ENCODE measurements at places on chromosomes 2 and 18.

DNA sequence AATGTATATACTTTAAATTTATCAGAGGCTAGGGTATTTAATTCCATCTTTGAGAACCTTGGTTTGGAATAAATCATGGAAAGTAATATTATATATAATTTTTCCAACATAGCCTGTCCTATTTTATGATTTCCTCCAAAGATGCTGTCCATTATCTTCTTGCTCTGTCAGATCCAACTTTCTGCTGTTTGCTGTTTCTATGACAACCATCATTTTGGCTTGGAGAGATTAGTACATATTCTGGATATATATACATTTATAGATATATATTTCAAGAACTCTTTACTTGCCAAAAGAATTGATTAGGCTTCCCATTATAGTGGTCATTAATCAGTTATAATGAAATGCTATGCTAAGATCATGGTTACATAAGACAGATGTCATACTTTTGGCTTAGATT, 31.3 kb downstream of the CSRNP3 start:
- no peak for DNase-seq

GRCh38 chr2:28209261-28209691, 183.4 kb upstream of the FOSL2 start:
- no peak for DNase-seq

GRCh38 chr2:135164431-135164830, 112.3 kb downstream of the RAB3GAP1 start:
- no peak for DNase-seq

DNA sequence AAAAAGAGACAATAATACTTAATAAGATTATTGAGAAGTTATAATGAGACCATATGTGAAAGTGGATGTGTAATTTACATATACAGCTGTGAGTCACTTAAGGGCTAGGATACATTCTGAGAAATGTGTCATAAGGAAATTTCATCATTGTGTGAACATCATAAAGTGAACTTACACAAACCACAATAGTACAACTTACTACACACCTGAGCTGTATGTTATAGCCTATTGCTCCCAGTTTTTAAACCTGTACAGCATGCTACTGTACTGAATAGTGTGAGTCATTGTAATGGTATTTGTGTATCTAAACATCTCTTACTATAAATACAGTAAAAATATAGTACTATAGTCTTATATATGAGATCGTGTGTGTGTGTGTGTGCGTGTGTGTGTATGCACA, 1420.3 kb upstream of the PIK3C3 start:
- no peak for DNase-seq

DNA sequence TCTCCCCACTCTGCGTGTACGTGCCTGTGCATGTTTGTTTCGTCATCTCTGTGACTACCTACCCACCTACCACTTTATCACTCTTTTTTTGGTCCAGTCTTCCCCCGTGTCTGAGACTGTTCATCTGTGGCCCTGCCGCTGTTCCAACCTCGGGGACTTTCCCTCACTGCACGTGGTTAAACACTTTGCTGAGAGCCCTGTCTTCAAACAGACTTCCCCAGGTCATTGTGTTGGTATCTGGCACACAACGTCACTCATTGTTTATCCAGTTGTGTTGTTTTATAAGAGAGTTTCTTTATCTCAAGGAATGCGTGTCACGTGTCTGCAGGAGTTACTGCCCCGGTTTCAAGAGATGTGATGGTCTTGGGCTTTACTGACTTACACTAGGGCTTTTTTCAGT, 262.0 kb upstream of the RASGRP3 start:
- DNase-seq, result no peak

GRCh38 chr2:164427111-164427510, 194.2 kb downstream of the GRB14 start:
- no peak for DNase-seq
